Epithelial cell of proximal tubule (primary cell): ENCODE measurements at places on chromosomes 5 and 9. TPM values are rescaled to one million over a fixed set of nuclear protein-coding genes. Genes with fewer than 3 reads are reported as not detected.

The MARVELD2 gene
- total RNA-seq: 12.6 and 13.1 TPM in 2 replicates

The DNAJC18 gene
- 4.5 and 5.9 TPM in 2 replicates for total RNA-seq

The PTPRD gene
- 3.2 and 5.6 TPM in 2 replicates for total RNA-seq

The GABRA1 gene
- total RNA-seq: not detected in 2 replicates

The TXNDC8 gene
- total RNA-seq: not detected in 2 replicates

The BHMT2 gene
- total RNA-seq: 2.9 and 3.8 TPM in 2 replicates

The DNAJC25 gene
- total RNA-seq: 7.1 and 7.6 TPM in 2 replicates

The PCDHGB1 gene
- total RNA-seq: 0.12 and 0.29 TPM in 2 replicates

The KLF9 gene
- total RNA-seq: 3.8 and 6.3 TPM in 2 replicates

The IL4 gene
- total RNA-seq: not detected in 2 replicates

The MEGF10 gene
- 0.29 and 0.52 TPM in 2 replicates for total RNA-seq

DNA sequence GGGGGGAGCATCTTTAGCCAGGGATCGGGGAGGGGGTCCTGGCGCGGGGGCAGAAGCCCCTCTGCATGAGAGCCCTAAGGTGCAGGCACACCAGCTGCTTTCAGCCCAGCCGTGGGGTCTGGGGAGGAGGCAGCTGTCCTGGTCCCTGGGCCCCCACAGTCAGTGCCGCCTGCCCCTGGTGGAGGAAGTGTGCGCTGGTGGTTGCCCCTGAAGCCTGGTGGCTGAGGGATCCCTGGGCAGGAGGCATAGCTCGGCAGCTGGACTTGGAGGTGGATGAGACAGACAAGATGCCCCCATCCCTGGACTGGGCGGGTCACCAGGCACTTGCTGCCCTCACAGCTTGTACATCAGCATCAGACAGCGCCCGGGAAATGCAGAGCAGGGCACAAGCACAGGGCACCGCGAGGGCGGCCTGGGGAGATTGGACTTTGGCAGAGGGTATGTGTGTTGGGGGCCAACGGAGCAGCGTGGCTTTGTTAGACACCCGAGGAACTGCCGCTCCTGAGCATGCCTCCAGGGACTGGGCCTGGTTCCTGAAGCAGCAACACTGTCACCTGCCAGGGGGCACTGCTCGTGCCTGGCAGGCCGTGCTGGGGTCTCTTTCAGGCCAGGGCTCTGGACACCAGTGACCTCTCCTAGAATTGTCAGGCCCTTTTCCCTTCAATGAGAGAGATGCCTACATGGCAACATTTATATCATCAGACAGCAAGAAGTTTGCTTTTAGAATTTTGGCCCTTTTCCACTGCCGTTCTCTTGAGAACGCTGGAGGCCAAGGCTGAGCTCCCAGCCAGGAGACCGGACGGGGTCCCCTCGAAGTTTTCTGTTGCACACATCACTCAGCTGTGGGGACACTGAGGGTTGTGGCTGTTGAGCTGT lies 41.9 kb upstream of the CTSL start:
- no peak for DNase-seq

DNA sequence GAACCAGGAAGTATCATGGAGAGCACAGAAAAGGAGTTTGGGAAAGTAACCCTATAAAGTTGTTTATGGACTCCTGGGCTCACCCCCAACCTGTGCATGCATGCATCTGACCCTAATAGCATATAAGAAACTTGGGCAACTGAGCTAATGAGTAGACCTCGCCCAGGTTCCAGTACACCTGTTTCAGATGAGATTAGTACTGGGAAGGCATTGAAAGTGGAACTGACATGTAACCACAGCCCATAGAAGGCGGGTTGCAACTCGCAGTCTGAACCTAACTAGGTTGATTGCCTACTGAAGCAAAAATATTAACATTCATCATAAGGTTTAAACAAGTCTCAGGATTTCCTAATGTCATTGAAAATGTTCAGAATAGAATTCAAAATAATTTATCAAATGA lies 87.0 kb downstream of the WNK2 start:
- DNase-seq: no peak

DNA sequence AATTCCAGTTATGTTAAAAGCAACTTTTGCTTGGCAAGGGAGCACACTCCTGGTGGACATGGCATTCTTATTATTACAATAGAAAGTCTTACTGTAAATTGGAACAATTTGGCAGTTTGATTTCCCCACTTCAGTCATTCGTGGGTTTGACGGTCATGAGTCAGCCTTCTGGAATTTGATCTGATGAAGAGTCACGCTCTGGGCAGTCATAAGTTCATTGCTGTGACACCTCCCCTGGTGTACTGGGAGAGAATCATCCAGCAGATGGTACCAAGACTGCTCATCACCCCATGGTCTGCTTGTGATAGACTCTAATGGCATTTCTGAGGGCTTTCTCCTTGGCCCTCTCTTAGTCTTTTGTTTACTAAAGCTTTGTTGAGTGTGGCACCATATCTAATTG lies 53.8 kb downstream of the GLRA1 start:
- DNase-seq: peak; percentile 61

DNA sequence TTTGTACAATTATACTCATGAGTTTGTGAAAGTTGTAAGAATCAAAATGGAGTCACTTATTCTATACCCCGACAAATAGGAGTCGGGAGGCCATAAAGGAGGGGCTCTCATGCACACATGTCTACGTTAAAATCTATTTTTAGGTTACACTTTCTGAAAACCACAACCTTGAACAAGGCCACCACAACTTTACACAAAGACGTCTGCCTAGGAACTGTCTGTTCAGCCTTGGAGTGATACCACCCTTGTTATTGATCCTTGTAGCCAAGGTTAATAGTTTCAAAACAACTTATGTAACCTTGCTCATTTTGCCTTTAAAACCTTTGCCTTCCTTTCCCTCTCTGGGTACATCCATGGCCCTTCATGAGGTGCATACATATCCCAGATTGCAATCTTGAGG lies 4.1 kb upstream of the NDFIP1 start:
- no peak for DNase-seq

DNA sequence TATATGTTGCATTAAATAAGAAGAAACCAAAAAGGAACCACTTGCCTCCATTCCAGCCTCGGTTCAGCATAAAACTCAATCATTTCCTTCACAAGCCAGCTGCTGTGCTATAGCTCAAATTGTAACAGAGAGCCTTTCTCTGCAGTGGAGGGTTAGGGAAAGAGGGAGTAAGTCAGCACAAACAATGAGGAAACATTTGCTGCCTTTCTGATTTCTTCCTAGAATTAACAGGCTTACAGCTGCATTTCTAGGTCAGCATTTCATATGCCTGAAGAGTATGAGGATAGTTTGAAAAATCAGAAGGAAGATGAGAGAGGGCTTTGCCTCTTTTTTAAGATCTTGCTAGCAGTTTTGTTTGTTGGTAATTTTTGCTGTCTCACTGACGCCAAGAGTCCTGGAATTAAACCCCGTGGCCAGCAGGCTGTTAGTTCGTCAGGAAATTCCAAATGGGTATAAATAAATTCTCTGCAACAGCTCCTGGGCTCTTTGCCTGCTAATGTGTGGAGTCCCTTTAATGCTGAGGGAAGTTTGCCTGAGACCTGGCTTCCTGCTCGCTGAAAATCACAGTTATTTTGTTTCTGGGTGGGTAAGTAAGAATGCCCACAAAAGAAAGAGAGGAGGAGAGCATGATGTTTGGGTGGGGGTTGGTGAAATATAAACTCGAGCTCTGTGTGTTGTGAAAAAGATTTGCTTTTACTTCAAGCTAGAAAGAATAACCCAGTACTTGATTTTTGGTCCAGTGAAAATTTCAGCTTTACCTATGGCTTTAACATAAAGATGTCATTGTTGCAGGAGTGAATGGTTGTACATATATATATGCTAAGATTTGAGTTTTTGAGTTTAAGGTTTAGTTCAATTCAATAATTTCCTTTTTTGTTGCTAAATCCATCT lies 148.1 kb upstream of the DMRT1 start:
- DNase-seq: no peak

DNA sequence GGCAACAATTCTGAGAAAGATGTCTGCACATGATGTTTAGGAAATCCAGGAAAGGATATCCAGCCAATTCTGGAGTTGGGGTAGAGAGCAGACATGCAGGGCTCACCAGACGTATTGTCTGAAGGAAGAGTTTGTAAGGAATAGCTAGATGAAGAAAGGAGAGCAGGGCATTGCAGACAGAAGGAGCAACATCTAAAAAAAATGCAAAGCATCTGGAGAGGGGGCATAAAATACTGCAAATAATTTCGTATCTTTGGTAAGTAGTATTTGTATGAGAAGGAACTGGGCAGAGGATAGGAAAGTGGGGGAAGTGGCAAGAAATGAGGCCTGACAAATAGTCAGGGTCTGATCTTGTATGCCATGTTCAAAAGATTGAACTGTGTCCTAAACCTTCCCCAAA lies 74.8 kb downstream of the MACIR start:
- DNase-seq: no peak

- DNase-seq: no peak
Observed at GRCh38 chr9:125787715-125788114, 40.5 kb downstream of the PBX3 start.

GRCh38 chr5:159416438-159416837 lies 86.2 kb upstream of the IL12B start:
- DNase-seq: no peak

GRCh38 chr5:100519075-100519474 lies 16.1 kb upstream of the FAM174A start:
- DNase-seq: no peak

DNA sequence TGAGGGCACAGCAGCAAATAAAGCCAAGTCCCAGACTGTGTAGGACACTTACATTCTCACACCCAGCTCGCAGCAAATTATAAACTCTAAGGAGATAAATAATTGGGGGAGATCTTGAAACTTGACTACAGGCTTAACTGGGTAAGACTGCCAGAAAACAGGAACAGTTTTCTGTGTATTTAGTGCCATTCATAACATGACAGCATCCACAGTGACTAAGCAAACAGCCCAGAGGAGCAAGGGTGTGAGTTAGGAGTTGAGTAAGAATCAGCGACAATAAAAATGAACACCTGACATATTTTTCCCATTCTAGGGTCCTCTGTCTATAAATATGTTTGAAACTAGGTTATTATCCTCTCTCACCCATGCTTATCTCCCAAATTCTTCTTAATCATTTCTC lies 370.9 kb upstream of the WWC1 start:
- no peak for DNase-seq

- DNase-seq: peak; percentile 55
Observed at GRCh38 chr5:141878711-141879425, 658 bp upstream of the PCDH1 start.

- DNase-seq: no peak
Observed at GRCh38 chr9:86217076-86217755, 42.2 kb downstream of the C9orf153 start.

- no peak for DNase-seq
Observed at GRCh38 chr9:70994582-70994981, 126.8 kb downstream of the TRPM3 start.

GRCh38 chr5:106880656-106881055 lies 790.1 kb downstream of the EFNA5 start:
- DNase-seq: no peak

DNA sequence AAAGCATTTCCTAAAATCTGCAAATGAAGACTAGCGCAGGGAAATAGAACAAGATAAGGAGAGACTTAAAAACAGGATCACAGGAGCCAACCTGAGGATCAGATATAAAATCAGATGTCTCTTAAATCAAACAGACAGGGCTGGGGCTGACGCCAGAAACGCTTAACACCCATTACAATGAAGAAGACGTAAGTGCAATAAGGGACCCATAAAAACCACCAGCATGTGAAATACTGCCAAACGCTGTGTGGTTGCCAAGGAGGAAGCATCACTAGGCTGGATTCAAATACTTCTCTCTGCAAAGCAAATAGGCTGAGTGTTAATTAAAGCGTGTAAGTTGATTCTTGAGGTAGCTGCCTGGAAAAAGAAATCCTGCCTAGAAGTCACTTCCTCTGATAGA lies 74.4 kb upstream of the ATP10B start:
- DNase-seq: no peak

DNA sequence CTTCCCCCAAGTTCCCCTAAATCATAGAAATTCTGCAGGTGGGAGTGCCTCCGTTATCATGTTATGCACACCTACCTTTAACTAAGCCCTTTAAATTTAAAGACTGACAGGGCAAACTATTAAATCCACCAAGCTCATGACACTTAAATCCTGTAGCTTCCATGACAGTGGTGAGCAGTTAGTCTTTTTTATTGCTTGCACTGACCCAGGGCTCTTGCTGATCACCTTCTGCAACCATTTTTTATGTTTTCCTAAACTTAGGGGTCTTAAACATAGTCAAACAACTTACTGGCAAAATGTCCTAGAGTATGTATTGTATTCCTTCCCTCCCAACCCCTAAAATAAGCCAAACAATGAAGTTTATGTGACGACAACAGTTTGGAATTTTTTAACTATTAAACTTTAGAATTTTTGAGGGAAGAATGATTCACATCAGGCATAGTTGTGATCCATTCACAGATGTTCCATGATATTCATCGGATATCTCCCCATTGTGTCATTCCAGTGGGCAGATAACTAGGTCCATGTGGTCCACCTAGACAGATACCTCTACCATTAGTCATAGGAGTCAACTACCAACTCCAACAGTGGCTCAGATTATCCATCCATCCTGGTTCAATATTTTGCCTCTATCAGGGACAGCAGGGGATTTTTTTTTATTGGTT lies 283.1 kb downstream of the ADAMTS6 start:
- DNase-seq: peak; percentile 85

DNA sequence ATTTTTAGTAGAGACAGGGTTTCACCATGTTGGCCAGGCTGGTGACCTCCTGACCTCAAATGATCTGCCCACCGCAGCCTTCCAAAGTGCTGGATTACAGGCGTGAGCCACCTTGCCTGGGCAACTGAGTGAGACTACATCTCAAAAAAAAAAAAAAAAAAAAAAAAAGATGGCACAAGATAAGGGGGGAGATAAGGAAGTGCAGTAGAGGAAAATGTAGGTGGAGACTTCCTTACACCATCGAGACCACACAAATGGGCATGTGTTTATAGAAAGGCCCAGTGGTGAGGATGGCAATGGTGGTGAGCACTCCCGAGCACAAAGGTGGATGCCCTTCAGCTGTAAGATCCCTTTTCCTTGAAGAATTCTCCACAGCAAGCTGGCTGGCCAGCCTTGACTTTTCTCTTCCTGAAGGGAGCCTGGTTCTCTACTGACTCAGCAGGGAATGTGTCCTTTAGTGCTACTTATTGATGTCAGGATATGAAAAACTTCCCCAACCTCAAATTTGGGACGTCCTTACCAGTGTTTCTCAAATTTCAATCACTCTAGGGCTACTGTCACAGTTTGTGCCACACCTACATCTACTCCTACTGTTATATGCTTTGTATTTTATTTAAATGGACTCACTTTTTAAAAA lies 28.2 kb downstream of the ERGIC1 start:
- no peak for DNase-seq

DNA sequence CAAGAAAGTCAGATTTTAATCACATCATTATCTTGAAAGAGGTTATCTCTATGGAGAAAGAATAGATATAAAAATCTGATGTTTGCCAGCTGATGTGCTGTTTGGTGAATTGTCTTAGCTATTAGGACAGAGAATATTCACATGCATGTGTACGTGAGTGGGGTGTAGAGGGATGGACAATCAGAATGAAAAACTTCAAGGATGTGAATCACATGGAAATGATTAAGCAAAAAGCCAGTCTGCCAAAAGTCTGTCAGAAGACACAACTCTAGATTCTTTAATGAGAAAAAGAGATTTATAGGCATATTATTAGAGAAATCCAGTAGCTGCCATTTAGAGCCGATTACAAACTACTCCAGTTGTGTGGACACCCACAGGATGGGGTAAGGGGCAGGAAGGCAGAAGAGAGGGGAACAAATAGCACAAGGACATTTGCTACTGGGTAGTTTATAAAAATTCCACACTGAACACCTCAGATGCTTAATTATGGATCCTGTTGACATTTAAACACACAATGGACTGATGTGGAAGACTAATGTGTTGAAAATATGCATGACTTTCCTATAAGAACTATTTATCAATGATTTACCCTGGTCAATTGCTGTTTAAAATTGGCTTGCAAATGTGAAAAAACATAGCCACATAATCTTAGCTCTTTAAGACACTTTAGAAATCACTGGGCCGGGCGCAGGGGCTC lies 127.4 kb downstream of the PTTG1 start:
- DNase-seq: peak; percentile 59
